Liver (tissue), 10 donors: ENCODE measurements at places on chromosomes 6 and 20.
A peak's percentile ranks its signal among the peaks of the same experiment; 100 is the strongest.

DNA sequence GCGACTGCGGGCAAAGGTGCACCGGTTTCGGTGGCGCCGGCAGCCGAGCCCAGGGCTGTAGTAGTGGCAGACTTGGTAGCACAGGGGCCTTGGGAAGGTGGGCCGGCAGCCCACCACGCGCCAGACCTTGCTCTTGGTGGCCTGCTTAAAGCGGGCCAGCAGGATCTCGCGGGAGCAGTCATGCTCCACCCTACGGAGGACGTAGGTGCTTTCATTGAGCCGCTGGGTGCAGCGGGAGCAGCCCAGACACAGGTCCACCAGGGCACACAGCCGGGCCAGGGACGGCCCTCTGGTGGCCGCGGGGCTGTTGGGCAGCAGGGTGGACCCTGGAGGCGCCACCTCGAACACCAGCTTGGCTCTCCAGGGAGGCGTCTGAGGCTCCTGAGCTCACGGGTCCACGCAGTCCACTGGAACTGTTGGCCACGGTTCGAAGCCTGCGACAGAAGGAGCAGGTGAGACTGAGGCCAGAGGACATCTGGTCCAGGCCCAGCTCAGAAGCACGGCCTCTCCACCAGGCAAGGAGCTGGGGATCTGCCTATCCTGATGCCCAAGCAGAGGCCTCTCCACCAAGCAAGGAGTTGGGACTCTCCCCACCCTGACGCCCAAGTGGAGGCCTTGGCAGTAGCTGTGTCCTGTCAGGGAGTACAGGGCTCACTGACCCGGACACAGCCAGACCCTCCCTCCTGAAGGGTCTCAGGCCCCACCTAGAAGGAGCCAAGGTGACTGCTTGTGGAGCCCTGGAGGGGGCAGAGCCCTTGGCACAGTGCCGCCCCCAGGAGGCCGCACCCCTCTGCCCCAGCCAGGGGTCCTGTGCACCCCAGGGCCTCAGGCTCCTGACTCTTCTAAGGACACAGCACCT lies 1.0 kb downstream of the HELZ2 start:
- DNase-seq, result no peak

- no peak for DNase-seq
These were observed 137.7 kb downstream of the INSM1 start for GRCh38 chr20:20505554-20505953.

- peak; percentile 65 for DNase-seq
These were observed 54.2 kb upstream of the HLA-A start for GRCh38 chr6:29887819-29888776.

- no peak for DNase-seq
These were observed 67.2 kb downstream of the PTPN1 start for GRCh38 chr20:50577175-50578018.

DNA sequence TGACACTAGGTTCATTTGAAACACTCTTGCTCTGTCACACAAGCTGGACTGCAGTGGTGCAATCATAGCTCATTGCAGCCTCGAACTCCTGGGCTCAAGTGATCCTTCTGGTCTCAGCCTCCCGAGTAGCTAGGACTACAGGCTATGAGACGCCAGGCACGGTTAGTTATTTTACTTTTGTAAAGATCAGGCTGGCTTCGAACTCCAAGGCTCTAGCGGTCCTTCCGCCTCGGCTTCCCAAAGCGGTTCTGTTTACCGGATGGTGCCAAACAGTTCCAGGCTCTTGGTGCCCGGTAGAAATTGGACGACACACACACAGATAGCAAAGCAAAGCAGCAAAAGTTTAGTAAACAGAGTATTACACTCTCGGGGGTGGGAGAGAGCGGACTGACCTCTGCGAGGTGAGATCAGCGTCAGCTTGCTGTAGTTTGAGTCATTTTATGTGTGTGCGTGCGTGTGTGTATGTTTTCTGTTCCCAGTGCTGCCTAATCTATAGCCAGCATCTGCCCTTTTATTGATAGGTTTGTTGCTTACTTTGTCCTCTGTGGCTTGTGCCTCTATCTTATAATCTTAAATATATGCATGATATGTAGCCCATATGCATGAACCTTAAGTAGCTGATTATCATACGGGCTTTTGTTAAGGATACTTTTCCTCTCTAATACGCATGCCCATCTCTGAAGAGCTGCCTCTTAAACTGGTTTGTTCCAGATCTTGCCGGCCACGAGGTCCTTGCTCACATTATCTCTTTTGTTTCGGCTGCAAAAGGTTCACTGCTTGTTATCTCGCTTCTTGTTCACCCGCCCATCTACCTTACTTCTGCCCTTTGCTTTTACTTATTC lies 75.2 kb downstream of the OR2B2 start:
- DNase-seq, result peak; percentile 73

DNA sequence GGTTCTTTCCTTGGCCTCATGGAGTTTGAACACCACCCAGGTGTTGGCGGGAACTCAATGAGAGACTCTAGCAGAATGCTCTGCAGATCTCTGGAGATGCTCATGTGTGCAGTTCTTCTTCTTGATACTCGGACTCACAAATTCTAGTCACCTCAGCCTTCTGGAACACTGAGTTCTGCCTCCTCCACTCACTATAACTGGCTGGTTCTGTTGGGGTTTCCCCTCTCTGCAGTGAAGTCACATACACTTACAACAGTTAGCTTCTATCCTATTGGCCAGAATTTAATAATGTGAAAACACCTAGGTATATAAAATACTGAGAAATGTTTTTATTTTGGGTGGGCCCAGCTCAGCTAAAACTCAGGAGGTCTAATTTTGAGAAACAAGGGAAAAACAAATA lies 109.6 kb upstream of the HIVEP1 start:
- no peak for DNase-seq

GRCh38 chr20:35312318-35312717 lies 20.1 kb upstream of the FAM83C start:
- DNase-seq, result no peak

DNA sequence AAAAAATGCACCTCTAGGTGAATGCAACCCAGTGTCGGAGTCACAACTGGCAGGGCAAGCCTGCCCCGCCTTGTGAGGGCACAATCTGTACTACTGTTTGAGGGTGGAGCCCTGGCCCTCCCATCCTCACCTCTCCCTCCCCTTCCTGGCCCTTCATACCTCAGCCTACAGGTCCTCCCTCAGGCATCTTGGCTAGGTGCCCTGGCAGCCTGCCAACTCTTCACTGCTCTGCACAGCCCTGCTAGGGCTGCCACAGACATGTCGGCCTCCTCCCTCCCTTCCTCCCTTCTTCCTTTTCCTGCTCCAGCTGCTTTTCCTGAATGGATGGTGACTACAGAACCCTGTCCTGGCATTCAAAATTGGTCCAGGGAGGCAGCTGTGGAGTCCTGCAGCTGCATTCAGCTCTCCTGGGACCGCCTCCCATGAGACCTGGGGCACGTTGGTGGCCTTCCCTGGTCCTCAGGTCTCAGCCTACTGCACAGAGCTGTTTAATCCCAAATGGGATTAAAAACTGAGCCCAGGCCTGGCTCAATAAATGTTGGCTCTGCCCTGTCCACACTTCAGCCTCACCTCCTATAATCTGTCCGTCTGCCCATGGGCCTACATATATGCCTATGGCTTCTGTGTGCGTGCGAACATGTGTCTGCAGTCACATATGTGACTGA lies 52.7 kb downstream of the CDH22 start:
- DNase-seq, result peak; percentile 77

DNA sequence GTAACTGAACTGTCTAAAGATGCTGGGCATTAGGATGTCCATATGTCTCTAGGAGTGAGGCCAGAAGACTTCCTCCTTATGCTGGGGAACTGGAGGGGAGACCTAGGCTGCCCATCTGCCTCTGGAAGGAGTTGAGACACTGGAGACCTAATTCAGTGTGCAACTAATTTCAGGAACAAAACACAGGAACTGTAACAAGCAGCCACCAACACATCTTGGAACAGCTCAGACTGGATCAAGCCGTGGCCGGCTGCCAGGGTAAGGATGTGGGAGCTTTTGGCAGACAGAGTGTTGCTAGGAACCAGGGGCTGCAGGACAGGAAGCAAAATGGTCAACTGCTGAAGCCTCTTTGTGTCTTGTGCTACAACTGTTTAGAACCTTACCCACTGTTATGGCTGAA lies 16.4 kb upstream of the MAS1 start:
- DNase-seq, result no peak

DNA sequence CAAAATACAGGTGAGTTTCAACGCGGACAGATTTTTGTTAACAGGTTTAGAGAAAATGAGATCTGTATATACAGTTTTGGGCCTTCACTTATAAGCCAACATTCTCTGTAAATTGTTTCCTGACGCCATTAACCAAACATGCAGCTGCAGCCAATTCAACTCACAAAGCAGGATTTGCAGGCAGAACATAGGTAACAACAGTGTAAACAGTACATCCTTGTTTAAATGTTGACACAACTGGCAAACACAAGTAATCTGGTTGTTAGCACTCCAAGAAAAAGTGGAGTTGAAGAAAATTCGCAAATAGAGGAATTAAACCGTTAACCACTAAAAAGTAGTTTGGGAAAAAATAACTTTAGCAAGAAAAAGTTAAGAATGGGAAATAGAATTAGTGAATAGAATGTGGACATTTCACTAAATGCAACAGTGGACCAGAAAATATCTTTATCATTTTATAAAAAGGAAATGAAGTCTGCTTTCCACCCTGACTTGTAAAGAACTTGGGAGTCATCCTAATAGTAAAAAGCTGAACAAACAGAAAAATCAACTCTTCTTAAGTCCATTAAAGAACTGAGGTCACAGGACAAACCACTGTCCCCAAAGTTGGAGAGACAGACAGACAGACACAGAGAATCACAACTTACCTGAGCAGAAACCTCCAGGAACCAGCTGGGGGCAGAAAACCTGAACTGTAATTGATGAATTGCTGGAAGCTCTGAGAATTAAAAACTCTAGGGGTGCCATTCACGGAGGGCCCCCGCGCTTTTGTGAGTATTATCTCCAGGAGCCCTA lies 10.1 kb downstream of the SMIM28 start:
- no peak for DNase-seq

GRCh38 chr20:62318400-62319345 lies 15.9 kb downstream of the ADRM1 start:
- no peak for DNase-seq

DNA sequence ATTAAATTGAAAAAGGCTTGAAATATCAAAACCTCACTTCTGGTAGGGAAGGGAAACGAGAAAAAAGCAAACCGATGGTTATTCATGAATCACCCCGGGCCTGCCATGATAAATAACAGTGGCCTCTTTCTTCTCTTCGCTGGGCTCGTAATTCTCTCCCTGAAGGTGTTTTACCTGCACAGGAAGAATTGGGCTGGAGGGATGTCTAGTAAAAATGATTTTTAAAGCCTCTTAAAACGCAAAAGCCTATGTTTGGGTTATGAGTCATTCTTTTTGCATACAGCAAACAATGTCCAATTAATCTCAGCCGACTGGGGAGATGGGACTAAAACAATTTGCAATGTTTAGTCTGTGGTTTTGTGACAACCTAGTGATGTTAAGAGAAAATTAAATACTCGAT lies 16.8 kb downstream of the LINC00237 start:
- DNase-seq, result no peak

- DNase-seq, result no peak
These were observed 247.4 kb downstream of the CD109 start for GRCh38 chr6:73943411-73943810.

GRCh38 chr6:88698661-88699060 lies 264.8 kb downstream of the RNGTT start:
- DNase-seq, result no peak

GRCh38 chr6:152225241-152225934 lies 411.8 kb downstream of the SYNE1 start:
- no peak for DNase-seq

DNA sequence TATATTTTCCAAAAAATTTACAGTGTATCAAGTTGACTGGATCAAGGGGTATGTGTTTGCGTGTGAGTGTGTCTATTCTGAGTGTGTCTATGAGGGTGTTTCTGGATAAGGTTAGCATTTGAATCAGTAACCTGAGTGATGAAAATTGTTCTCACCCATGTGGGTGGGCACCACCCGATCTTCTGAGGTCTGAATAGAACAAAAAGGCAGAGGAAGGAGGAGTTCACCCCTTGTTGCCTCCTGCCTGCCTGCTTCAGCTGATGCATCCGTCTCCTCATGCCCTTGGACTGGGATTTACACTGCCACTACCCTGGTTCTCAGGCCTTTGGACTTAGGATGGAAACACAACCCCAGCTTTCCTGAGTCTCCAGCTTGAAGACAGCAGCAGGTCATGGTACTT lies 13.7 kb upstream of the PRND start:
- no peak for DNase-seq

GRCh38 chr6:100877851-100878250 lies 3.3 kb downstream of the ASCC3 start:
- no peak for DNase-seq

DNA sequence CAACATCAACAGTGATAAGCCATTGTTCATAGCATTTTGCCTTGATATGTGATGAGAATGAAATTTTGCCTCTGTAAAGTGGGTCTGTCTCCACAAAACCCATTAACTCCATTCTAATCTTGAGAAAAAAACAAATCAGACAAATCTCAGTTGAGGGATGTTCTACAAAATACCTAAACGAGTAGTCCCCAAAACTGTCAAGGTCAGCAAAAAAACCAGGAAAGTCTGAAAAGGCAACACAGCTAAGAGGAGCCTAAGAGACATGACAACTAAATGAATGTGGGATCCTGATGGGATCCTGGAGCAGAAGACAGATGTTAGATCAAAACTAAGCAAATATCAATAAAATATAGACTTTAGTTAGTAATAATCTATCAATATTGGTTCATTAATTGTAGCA lies 431.6 kb upstream of the SPTLC3 start:
- DNase-seq, result no peak

- DNase-seq, result no peak
These were observed 88.8 kb downstream of the PCSK2 start for GRCh38 chr20:17315407-17316231.

DNA sequence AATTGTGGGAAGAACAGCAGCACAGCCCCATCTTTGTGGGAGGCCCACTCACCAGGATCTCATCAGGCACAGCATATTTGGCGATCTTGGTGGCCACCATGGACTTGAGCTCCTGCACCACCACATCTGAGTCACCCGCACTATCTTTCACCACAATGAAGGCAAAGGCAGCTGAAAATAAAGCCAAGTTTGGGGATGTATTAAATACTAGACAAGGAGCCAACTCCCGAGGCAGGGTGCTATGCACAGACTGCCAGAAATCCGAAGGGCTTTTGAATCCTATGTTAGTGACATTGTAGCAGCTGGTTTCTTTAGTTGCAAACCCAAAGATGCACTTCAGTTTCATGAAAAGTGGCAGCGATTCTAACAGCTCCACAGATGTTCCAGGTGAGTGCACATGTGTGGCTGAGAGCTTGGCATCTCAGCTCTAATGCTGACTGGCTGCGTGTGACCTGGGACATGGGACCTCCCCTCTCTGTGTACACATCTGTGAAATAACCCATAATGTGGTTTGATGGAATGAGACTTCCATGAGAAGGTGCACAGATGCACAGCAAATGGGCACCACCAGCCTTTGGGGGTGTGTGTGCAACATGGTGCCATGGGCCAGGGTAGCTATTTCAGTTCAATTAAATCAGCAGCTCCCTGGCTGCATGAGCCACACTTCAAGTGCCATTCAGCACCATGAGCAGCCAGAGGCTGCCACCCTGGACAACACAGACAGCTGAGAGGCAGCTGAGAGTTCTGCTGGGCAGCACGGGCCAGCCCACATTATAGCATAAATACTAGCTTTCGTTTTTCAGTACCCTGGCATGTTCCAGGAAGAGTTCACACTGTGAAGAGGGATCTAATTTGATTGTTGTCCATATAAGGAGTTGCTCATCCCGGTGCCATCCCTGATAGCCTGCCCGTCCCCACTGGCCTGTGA lies 16.9 kb upstream of the APMAP start:
- DNase-seq, result no peak

GRCh38 chr6:37972994-37973757 lies 153.6 kb downstream of the ZFAND3 start:
- no peak for DNase-seq
